ENCODE measurements at places on chromosomes 5 and 9. TPM values are rescaled to one million over a fixed set of nuclear protein-coding genes. Genes with fewer than 3 reads are reported as not detected.

The DRD1 gene
- total RNA-seq = 0.05 TPM

The IL3 gene
- total RNA-seq = not detected

The LHX6 gene
- total RNA-seq = 3.1 TPM

The CDC20B gene
- total RNA-seq = 0.07 TPM

The SPINK4 gene
- not detected for total RNA-seq

The GPR151 gene
- not detected for total RNA-seq

The AHRR gene
- 4.8 TPM for total RNA-seq

The PDCD1LG2 gene
- total RNA-seq = 0.15 TPM

The MOB3B gene
- 11.9 TPM for total RNA-seq

The SCGB3A1 gene
- total RNA-seq = not detected

The TIMD4 gene
- 0.85 TPM for total RNA-seq

The LVRN gene
- total RNA-seq = 0.03 TPM

The PCDHB11 gene
- total RNA-seq = 0.07 TPM

The FLT4 gene
- 3.6 TPM for total RNA-seq

The PDLIM4 gene
- total RNA-seq = 0.87 TPM

The HAVCR2 gene
- total RNA-seq = 0.23 TPM

The PCDHA13 gene
- 0.03 TPM for total RNA-seq

The SPATA31D4 gene
- total RNA-seq = not detected

The CCDC171 gene
- total RNA-seq = 0.31 TPM

The MED7 gene
- 14.8 TPM for total RNA-seq

The ZNF354C gene
- 0.79 TPM for total RNA-seq

The ECSCR gene
- not detected for total RNA-seq

The ITGA1 gene
- 2.0 TPM for total RNA-seq

The CARTPT gene
- not detected for total RNA-seq

The NOP16 gene
- total RNA-seq = 119 TPM

The GHR gene
- total RNA-seq = 0.05 TPM

The ADCY2 gene
- not detected for total RNA-seq
